ENCODE measurements at places on chromosomes 16 and 17. TPM values are rescaled to one million over a fixed set of nuclear protein-coding genes. Genes with fewer than 3 reads are reported as not detected.

The METTL23 gene
- 37.9 TPM for polyA plus RNA-seq

The MCRIP1 gene
- 48.5 TPM for polyA plus RNA-seq

The ZSCAN10 gene
- polyA plus RNA-seq: 0.29 TPM

GRCh38 chr16:57384248-57385070 is 12.2 kb downstream of the CX3CL1 start:
- peak overlapping the region; percentile 28 for H3K4me3 ChIP-seq
- no peak overlapping the region for H3K27ac ChIP-seq
- peaks cover 33% of the 10 kb centered on the region for H3K4me1 ChIP-seq
- no peaks in the 10 kb centered on the region for H3K36me3 ChIP-seq

DNA sequence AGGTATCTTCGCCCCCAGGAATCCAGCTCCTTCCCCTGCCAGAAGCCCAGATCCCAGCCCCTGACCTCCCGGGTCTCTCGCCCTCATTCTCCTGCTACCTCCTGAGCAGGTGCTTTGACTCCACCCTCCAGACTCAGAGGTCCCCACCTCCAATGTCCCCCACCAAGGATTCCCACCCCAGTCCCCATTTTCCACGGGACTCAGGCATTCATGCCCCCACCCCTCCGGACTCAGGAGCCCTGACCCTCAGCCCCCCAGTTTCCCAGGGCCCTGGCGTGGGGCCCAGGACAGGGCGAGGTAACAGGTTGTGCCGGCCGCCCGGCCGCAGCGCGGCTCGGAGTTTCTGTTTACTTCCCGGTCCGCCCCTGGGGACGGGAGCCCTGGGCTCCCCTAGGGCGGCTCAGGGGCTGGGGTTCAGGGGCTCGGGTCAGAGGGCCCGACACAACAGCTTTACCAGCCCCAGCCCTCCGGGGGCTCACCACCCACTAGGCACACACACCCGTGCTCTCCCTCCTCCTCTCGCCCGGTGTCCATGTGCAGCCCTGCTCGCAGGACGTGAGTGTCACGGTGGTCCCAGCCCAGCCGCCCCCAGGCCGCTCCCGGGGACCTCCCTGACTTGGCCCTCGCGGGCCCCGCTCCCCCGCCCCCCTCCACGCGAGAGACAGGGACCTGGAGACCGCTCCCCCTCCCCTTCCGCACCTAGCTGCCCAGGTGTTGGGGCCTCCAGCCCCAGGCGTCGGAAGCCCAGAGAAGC is 595 bp downstream of the BICDL2 start:
- no peak overlapping the region for H3K4me3 ChIP-seq
- H3K4me1 ChIP-seq: peaks cover 17% of the 10 kb centered on the region
- H3K27ac ChIP-seq: no peak overlapping the region
- peaks cover 45% of the 10 kb centered on the region for H3K27me3 ChIP-seq

DNA sequence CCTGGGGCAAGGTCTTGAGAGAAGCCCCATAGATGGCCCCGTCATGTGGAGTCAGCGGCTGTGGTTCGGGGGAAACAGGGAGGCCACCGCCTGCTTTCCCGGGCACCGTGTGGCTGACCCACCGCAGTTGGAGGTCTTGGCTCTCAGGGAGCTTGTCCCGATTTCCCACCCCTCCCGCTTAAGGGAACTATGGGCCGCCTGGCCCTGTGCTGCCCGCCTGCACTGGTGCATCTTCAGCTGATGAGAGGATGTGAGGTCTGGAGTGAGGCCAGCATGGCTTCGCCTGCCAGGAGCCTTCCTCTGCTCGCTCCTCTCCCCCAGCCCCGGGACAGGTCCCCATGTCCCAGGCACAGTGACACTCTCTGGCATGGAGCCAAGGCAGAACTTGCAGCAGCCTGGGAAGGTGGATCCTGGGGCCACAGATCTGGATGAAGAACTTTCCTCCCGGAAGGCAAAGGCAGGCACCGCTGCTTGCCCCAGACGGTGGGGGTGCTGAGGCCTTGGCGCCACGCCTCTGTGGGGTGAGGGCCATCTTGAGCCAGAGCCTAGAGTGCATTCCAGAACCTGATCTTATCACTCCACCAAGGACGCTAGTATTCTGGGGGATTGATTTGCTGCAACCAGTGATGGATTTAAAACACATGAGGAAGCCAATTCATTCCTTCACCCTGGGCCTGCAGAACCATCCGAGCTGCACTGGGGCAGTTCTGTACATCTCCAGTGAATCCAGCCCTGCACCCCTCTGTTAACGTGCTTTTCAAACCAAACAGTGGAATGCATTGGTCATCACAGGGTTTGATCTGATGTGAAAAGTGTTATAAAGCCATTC is 178.6 kb upstream of the TNRC6C start:
- no peak overlapping the region for H3K27ac ChIP-seq
- no peaks in the 10 kb centered on the region for H3K4me1 ChIP-seq
- DNase-seq: no peak
- no peak overlapping the region for H3K4me3 ChIP-seq
- no peaks in the 10 kb centered on the region for H3K36me3 ChIP-seq

- H3K27ac ChIP-seq: no peak overlapping the region
- no peaks in the 10 kb centered on the region for H3K27me3 ChIP-seq
- H3K36me3 ChIP-seq: no peaks in the 10 kb centered on the region
- DNase-seq: peak; percentile 2
- H3K4me3 ChIP-seq: no peak overlapping the region
Observed at GRCh38 chr17:69853541-69854224, 221.3 kb upstream of the KCNJ16 start.

DNA sequence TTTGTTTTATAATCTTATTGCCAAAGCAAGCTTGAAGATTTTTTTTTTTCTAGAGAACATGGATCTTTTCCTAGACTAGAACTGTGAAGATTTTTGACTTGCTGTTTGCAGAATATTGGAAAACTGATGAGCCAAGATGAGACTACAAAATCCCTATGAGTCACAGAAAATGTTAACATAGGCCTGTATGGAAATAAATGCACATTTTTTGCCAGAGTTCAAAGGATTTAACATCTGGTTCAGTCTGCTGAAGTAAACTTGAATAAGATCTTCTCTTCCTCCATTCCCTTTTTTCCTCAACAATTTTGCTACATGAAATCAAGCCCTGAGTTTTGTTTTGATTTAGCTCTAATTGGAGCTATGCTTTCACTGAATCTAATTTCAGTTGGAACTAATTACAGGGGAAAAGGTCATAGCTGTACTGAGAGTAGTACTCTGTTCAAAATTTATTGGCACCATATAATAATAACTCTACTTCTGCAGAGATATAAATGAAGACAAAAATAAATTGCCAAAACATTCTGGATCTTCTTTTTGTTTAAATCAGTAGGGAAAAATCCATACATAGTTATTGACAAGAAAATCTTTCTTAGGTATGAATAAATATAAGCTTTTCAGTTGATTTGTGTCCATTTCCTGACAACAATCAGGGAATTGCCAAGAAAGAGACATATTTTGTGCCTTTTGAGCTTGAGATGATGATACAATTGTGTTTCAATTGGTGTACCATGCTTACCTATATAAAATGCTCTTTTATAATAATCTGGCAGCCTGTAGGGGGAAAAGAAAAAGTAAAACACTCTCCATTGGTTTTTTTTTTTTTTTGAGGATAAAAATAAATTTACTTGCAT is 387.5 kb upstream of the GOT2 start:
- no peak overlapping the region for H3K4me3 ChIP-seq
- H3K4me1 ChIP-seq: no peaks in the 10 kb centered on the region
- no peak for DNase-seq
- H3K27ac ChIP-seq: no peak overlapping the region

DNA sequence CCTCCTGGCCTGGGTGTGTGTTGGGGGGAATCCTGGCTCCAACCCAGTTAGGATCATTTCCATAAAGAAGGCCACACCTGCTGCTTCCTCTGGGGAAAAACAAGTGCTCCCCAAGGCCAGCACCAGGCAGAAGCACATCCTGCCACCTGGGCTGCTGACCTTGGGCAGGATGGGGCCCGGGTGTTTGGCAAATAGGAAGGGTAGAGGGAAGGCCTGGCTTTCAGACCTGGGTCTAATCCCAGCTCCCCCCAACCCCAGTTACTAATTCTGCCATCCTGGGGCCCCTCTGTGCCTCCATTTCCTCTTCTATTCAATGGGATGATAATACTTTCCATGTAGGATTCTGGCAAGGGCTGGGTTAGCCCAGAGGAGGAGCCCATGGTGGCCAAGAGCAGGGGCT is 3.0 kb upstream of the NLRC5 start:
- DNase-seq: no peak
- H3K4me3 ChIP-seq: no peak overlapping the region
- H3K36me3 ChIP-seq: peaks cover 24% of the 10 kb centered on the region
- H3K27me3 ChIP-seq: no peaks in the 10 kb centered on the region
- peak overlapping the region; percentile 24 for H3K27ac ChIP-seq
- peaks cover 56% of the 10 kb centered on the region for H3K4me1 ChIP-seq

DNA sequence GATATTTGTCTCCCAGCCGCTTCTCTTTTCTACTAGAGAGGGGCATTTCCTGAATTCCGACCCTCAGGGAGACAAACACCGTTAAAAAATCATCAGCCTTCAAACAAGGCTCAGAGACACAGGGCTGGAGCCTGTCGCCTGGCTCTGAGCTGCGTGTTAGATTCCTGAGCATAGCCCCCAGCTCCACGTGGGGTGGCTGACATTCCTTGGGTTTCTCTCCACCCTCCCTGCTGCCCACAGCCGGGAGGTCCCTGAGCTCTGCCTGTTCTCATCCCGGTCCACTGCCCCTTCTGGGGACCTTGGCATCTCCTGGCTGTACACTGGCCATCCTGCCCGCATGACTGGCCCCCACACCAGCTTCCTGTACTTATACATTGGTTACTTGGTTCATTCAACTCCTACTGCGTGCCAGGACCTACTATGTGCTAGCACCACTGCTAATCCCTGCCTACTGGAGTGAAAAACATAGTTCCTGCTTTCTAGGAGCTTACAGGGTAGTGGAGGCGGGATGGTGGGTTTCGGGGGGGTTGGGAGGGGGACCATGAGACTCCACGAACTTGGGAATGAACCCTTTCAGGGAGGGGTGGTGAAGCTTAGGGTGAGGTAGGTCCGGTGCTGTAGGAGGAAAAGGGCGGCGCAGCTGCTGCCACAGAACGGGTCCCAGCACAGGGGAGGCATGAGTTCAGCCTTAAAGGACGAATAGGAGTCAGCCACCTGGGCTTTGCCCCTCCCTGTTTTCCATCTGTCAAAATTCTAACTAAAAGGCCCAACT is 52.1 kb upstream of the TMEM132E start:
- no peak overlapping the region for H3K4me3 ChIP-seq
- H3K4me1 ChIP-seq: no peaks in the 10 kb centered on the region
- H3K27ac ChIP-seq: no peak overlapping the region
- DNase-seq: no peak

GRCh38 chr17:83086199-83086880 is 6.9 kb downstream of the METRNL start:
- H3K4me3 ChIP-seq: no peak overlapping the region
- peaks cover 60% of the 10 kb centered on the region for H3K4me1 ChIP-seq
- peaks cover 45% of the 10 kb centered on the region for H3K36me3 ChIP-seq
- no peaks in the 10 kb centered on the region for H3K27me3 ChIP-seq

DNA sequence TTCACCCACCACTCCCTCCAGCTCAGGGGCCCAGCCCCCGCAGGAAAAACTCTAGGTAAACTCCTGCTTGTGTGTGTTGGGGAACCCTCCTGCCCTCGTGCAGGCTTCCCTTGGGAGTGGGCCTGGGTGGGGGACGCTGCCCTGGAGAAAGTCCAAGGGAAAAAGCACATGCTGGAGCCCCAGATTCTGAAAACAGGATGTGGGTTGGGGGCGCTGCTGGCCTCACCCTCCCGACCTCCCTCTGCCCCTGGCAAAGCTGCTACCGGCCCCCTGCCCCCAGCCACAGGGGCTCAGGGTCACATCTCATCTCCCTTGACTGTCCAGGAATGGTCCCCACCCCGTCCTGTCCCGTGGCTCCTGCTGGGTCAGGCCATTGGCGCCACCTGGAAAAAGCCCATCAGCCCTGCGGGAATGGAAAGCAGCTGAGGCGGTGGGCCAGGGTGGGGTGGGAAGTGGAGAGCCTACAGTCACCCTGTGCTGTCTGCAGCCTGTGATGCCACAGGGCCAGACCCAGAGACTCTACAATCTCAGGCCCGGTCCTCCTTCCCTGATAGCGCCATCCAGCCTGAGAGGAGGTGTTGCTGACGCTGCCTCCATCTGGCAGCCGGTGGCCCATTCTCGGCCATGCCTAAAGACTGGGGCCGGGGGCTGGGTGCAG is 2.5 kb upstream of the GJD3 start:
- H3K27me3 ChIP-seq: peaks cover 21% of the 10 kb centered on the region
- no peaks in the 10 kb centered on the region for H3K36me3 ChIP-seq
- no peak overlapping the region for H3K4me3 ChIP-seq
- H3K27ac ChIP-seq: no peak overlapping the region
- no peak for DNase-seq

All from CD14-positive monocyte (primary cell).